Cortex of kidney (tissue), 1 donor: ENCODE measurements at places on chromosomes 4 and X.

DNA sequence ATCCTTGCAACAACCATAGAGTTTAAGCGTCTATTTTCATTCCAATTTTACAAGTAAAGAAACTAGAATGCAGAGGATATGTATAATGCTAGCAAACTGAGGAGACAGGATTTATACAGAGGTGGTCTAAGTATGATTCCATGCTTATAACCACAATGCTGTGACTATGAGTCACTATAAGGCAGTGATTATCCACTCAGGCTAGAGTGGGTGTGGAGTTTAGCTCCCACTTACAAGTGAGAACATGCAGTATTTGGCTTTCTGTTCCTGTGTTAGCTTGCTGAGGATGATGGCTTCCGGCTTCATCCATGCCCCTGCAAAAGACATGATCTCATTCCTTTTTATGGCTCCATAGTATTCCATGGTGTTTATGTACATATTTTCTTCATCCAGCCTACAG lies 41.6 kb upstream of the EDA2R start:
- no peak for DNase-seq

GRCh38 chr4:144209491-144209890 lies 69.0 kb upstream of the GYPA start:
- no peak for DNase-seq

- DNase-seq = no peak
Measured at GRCh38 chrX:134396174-134396573, 63.8 kb upstream of the HPRT1 start.

GRCh38 chr4:55175779-55176231 lies 50.4 kb upstream of the KDR start:
- no peak for DNase-seq
